RWPE1 (cell line): ENCODE measurements at places on chromosomes 7 and 10.
A peak's percentile ranks its signal among the peaks of the same experiment; 100 is the strongest.

GRCh38 chr10:129956876-129957673 lies 7.0 kb downstream of the EBF3 start:
- no peak for DNase-seq

- DNase-seq = peak; percentile 18
Observed at GRCh38 chr10:114172776-114173602, 1.0 kb downstream of the CCDC186 start.

DNA sequence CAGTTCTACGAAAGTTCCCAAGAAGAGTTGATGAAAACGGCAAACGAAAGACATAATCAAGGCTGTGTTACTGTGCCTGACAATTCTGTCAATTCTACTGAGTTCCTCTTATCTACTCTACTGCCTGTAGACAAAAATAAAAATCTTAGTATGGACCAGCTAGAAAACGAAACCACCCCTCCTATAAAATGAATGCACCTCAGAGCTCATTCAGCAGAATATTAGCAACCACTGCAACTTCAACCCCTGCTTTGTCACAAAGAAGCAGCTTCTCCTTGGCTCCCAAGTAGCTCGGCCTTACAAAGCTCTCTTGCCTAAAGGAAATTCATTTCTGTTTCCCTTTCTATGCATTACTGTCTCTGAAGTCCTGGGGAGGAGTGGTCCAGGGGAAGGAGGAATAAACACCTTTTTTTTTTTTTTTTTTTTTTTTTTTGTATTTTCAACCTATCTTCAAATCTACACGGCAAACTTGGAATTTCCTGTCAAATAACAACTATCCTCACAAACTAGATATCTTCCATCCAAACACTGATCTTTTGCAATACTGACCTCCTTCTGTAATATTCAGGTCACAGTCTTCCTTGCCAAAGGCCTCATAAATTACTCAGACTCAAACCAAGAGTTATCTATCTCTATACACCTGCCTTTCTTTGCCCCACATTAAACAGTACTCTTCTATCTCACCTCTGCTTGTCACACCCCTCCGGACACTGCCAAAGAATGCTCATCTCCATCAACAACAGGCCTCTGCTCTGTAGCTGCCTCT lies 74.3 kb downstream of the GLI3 start:
- no peak for DNase-seq

- no peak for DNase-seq
Observed at GRCh38 chr10:26844396-26844975, 16.3 kb downstream of the ABI1 start.

GRCh38 chr7:4838626-4839334 lies 23.1 kb downstream of the PAPOLB start:
- DNase-seq = no peak

DNA sequence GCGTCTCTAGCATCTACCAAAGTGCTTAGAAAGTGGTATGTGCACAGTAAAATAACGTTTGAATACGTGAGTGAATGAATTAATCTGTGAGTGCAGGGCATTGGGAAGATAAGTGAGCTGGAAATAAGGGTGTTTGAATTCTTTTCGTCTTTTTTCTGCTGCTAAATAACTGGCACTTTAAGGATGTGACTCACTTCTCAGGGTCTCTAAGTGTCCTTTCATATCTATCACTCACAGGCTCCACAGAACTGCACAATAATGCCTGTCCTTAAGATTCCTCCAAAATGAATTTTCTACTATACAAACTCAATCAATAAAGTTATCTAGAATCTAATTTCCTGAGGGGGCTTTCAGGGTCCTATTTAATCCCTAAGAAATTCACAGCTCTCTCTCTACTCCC lies 3.2 kb upstream of the DGKB start:
- no peak for DNase-seq

GRCh38 chr10:16787361-16787791 lies 29.8 kb downstream of the RSU1 start:
- DNase-seq = no peak

DNA sequence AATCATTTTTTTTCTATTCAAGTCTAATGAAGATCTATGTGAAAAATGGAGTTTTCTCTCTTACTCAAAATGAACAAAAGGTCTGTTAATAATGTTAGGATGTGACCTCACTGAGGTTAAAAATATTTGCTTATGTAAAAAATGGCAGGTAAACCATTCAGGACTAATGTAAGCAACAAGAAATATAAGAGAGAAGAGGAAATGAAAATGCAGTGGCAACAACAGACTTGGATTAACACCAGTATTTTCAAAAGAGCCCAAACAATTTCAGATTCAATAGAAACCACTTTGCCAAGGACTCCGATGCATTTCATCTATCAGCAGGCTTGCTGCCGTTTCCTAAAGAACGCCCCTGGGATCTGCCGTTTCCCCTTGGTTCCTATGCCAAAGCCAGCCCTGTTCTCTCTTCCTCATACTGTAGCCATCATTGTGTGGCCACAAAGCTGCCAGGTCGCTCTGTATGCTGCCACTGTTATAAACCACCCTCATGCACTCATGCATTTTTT lies 66.4 kb downstream of the MTURN start:
- no peak for DNase-seq

DNA sequence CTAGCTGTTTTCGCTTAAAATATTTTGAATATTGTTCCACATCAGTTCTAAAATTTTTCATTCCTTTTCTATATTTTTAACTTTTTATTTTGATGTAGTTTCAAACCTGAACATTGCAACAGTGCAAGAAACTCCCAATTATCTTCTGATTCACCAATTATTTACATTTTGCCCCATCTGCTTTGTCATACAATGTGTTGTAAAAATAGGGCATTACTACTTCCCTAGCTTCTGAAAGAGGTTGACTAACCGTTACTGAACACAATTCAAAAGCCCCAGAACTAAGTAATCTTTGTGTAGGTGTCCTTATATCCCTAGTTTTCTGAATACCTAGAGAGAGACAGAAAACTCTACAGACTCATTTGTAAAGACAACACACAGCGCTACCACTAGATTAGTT lies 86.7 kb downstream of the AVL9 start:
- no peak for DNase-seq

DNA sequence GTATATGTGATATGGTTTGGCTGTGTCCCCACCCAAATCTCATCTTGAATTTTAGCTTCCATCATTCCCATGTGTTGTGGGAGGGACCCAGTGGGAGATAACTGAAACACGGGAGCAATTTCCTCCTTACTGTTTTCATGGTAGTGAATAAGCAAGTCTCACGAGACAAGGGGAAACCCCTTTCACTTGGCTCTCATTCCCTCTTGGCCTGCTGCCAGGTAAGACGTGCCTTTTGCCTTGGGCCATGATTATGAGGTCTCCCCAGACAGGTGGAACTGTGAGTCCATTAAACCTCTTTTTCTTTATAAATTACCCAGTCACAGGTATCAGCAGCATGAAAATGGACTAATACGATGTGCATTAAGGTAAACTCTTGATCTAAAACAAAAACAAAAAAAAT lies 357.1 kb upstream of the AOAH start:
- DNase-seq = peak; percentile 7

- DNase-seq = no peak
Observed at GRCh38 chr10:36474456-36474855, 650.9 kb upstream of the ANKRD30A start.
